Tibial nerve (tissue), 4 donors: ENCODE measurements at places on chromosomes 1 and 21. TPM values are rescaled to one million over a fixed set of nuclear protein-coding genes. Genes with fewer than 3 reads are reported as not detected.

The HUNK gene
- total RNA-seq: 0.20 TPM

The PSEN2 gene
- total RNA-seq: 30.8 TPM

The PADI2 gene
- 12.2 TPM for total RNA-seq

The TMCO2 gene
- not detected for total RNA-seq

The S100A7A gene
- total RNA-seq: not detected

The TIE1 gene
- total RNA-seq: 63.6 TPM

The VPS13D gene
- 99.2 TPM for total RNA-seq

The ASTN1 gene
- not detected for total RNA-seq

DNA sequence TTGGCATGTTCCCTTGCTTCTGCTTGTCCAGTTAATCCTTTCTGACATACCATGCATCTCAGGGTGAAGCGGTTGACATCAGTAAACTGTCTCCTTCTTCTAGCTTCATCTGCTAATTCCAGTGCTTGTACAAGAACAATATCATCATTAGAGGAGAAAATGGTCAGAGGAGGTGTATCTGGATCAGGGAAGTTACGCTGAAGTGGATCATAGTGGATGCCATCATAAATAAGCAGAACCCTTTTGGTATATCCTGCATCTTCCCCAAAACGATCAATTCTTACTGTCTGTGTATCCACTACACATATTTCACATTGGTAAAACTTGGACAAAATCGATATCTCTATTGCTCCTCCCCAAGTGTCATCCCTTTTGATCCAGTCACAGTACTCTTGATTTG is 2.0 kb downstream of the YOD1 start:
- H3K4me1 ChIP-seq: peaks cover 26% of the 10 kb centered on the region
- no peak overlapping the region for H3K4me3 ChIP-seq
- no peak for DNase-seq
- no peaks in the 10 kb centered on the region for H3K27me3 ChIP-seq
- peak overlapping the region; percentile 92 for H3K27ac ChIP-seq

DNA sequence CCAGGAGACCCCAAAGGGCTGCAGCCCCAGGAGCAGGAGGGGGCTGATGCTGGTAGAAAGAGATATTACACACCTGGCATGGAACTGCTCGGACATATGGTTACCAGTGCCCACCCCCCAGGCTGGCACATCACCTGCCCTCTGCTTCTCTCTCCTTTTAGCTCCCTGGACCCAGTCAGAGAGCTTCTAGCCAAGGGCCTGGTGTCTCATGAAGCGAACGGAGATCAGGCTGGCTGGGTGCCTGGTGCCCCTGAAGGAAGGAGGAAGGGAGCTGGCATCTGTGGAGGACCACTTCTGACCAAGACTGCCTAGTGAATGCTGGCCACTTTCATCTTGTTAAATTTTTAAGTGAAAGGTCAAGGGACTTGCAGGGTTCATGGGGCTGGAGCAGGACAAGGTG is 53.1 kb downstream of the FOXO6 start:
- H3K27me3 ChIP-seq: peaks cover 6% of the 10 kb centered on the region
- H3K4me1 ChIP-seq: no peaks in the 10 kb centered on the region
- no peak for DNase-seq
- no peaks in the 10 kb centered on the region for H3K36me3 ChIP-seq

- DNase-seq: no peak
- H3K36me3 ChIP-seq: no peaks in the 10 kb centered on the region
- no peak overlapping the region for H3K27ac ChIP-seq
- H3K4me3 ChIP-seq: no peak overlapping the region
- no peaks in the 10 kb centered on the region for H3K27me3 ChIP-seq
Observed at GRCh38 chr21:35504277-35504676, 455.2 kb upstream of the RUNX1 start.

- no peaks in the 10 kb centered on the region for H3K4me1 ChIP-seq
- no peaks in the 10 kb centered on the region for H3K36me3 ChIP-seq
- H3K4me3 ChIP-seq: no peak overlapping the region
- no peak overlapping the region for H3K27ac ChIP-seq
Observed at GRCh38 chr1:185232874-185233273, 75.9 kb downstream of the SWT1 start.

- DNase-seq: no peak
- H3K27ac ChIP-seq: no peak overlapping the region
- H3K4me3 ChIP-seq: no peak overlapping the region
- H3K36me3 ChIP-seq: no peaks in the 10 kb centered on the region
Observed at GRCh38 chr1:25933479-25934365, 27.5 kb upstream of the STMN1 start.

- peaks cover 17% of the 10 kb centered on the region for H3K36me3 ChIP-seq
- H3K27ac ChIP-seq: no peak overlapping the region
- no peak for DNase-seq
- H3K4me3 ChIP-seq: no peak overlapping the region
- H3K27me3 ChIP-seq: no peaks in the 10 kb centered on the region
Observed at GRCh38 chr1:88736633-88737248, 52.7 kb downstream of the PKN2 start.

- no peaks in the 10 kb centered on the region for H3K27me3 ChIP-seq
- DNase-seq: peak; percentile 74
- no peak overlapping the region for H3K27ac ChIP-seq
- no peak overlapping the region for H3K4me3 ChIP-seq
- H3K36me3 ChIP-seq: no peaks in the 10 kb centered on the region
- no peaks in the 10 kb centered on the region for H3K4me1 ChIP-seq
Observed at GRCh38 chr1:62175568-62176179, 19.0 kb upstream of the L1TD1 start.

DNA sequence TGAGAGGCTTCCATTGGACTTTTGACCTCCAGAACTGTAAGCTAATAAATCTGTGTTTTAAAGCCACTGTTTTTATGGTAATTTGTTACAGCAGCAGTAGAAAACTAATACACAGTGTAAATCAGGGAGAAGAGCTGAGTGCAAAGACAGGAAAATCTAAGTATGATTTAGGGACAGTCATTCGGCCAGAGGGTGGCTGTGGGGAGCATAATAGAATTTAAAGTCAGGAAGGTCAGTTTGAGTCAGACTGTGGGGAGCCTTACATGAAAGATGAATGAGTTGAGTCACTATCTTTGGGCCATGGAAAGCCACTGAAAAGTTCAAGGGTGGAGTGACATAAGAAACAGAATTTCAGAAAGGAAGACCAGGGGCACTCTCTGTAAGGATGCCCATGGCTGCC is 52.4 kb upstream of the SSX2IP start:
- DNase-seq: no peak
- H3K36me3 ChIP-seq: no peaks in the 10 kb centered on the region
- no peaks in the 10 kb centered on the region for H3K27me3 ChIP-seq
- H3K4me3 ChIP-seq: no peak overlapping the region
- no peaks in the 10 kb centered on the region for H3K4me1 ChIP-seq
- no peak overlapping the region for H3K27ac ChIP-seq

DNA sequence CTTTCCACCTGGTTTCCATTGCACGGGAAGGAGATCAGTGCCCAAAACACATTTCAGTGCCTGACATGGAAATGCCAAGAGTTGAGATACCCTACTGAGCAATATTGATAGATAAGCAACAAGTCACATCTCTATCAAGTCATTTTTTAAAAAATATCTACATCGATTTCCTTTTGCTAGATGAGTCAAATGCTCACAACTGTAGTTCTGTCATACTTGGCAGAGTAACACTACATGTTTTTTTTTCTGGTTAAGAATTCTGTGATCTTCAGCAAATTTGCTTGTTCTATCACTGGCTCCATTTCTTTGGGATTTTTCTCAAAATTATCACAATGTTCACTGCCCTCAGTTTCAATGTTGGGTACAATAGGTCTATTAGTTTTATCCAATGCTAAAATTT is 145.4 kb downstream of the ZC3H11B start:
- H3K36me3 ChIP-seq: no peaks in the 10 kb centered on the region
- no peaks in the 10 kb centered on the region for H3K27me3 ChIP-seq
- H3K27ac ChIP-seq: no peak overlapping the region
- no peaks in the 10 kb centered on the region for H3K4me1 ChIP-seq
- no peak for DNase-seq

GRCh38 chr21:46098303-46099141 is 610 bp downstream of the COL6A2 start:
- peak overlapping the region; percentile 93 for H3K27ac ChIP-seq
- no peaks in the 10 kb centered on the region for H3K36me3 ChIP-seq
- H3K4me1 ChIP-seq: no peaks in the 10 kb centered on the region

GRCh38 chr1:18414321-18414720 is 66.4 kb upstream of the KLHDC7A start:
- no peaks in the 10 kb centered on the region for H3K27me3 ChIP-seq
- no peak overlapping the region for H3K4me3 ChIP-seq
- no peak overlapping the region for H3K27ac ChIP-seq

- no peak overlapping the region for H3K27ac ChIP-seq
- DNase-seq: no peak
- no peaks in the 10 kb centered on the region for H3K4me1 ChIP-seq
- H3K36me3 ChIP-seq: no peaks in the 10 kb centered on the region
- H3K27me3 ChIP-seq: no peaks in the 10 kb centered on the region
Observed at GRCh38 chr1:198246337-198246736, 89.5 kb downstream of the NEK7 start.

DNA sequence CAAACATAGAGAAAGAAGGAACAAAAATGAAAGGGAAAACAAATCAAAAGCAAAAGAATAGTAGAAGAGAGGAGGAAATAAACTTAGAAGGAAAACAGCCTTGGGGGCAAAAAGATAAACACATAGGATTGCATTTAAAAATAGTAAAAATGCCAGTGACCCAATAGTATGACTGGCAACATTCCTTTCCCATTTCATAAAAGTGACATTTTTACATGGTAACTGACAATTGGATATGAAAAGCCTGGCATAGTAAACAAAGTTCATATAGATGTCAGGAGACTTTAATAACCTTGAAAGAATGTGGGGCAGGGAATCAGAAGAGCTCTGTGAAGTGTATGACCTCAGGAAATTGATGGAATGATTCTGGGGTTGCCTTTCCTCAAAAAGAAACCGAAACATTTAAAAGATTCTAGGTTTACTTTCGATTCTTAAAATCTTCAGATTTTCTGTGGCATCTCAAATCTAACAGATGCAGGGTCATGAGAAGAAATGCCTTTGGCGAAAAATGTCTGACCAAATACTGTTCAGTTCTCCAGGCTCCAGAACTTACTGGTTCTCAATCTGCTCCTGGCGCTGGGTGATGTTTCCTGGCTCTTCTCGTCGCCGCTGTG is 33.7 kb downstream of the SPTA1 start:
- H3K27me3 ChIP-seq: no peaks in the 10 kb centered on the region
- no peak overlapping the region for H3K27ac ChIP-seq
- DNase-seq: no peak

- H3K4me3 ChIP-seq: no peak overlapping the region
- no peaks in the 10 kb centered on the region for H3K36me3 ChIP-seq
- H3K27ac ChIP-seq: no peak overlapping the region
- no peaks in the 10 kb centered on the region for H3K27me3 ChIP-seq
- no peak for DNase-seq
Observed at GRCh38 chr1:42311138-42311537, 23.9 kb downstream of the FOXJ3 start.

- H3K27me3 ChIP-seq: no peaks in the 10 kb centered on the region
- H3K27ac ChIP-seq: peak overlapping the region; percentile 24
Observed at GRCh38 chr1:160131803-160132565, 16.4 kb downstream of the ATP1A2 start.

DNA sequence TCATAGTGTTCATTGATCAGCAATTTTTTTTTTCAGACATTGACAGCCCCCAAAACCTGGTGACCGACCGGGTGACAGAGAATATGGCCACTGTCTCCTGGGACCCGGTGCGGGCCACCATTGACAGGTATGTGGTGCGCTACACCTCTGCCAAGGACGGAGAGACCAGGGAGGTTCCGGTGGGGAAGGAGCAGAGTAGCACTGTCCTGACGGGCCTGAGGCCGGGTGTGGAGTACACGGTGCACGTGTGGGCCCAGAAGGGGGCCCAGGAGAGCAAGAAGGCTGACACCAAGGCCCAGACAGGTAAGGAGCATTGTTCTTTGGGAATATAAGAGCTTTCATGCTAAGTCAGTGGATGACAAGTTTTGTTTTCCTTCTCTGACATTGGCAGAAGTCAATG is 49.3 kb downstream of the TNN start:
- no peaks in the 10 kb centered on the region for H3K36me3 ChIP-seq
- H3K27ac ChIP-seq: no peak overlapping the region
- no peaks in the 10 kb centered on the region for H3K27me3 ChIP-seq
- no peaks in the 10 kb centered on the region for H3K4me1 ChIP-seq
- no peak for DNase-seq
- H3K4me3 ChIP-seq: no peak overlapping the region

GRCh38 chr1:43931711-43932660 is 1.6 kb upstream of the ARTN start:
- no peaks in the 10 kb centered on the region for H3K4me1 ChIP-seq
- H3K27me3 ChIP-seq: no peaks in the 10 kb centered on the region
- H3K27ac ChIP-seq: no peak overlapping the region
- H3K36me3 ChIP-seq: no peaks in the 10 kb centered on the region

GRCh38 chr1:111909030-111909429 is 80.4 kb downstream of the KCND3 start:
- no peaks in the 10 kb centered on the region for H3K4me1 ChIP-seq
- H3K27me3 ChIP-seq: no peaks in the 10 kb centered on the region
- H3K36me3 ChIP-seq: no peaks in the 10 kb centered on the region
- DNase-seq: no peak
- no peak overlapping the region for H3K27ac ChIP-seq
- no peak overlapping the region for H3K4me3 ChIP-seq

DNA sequence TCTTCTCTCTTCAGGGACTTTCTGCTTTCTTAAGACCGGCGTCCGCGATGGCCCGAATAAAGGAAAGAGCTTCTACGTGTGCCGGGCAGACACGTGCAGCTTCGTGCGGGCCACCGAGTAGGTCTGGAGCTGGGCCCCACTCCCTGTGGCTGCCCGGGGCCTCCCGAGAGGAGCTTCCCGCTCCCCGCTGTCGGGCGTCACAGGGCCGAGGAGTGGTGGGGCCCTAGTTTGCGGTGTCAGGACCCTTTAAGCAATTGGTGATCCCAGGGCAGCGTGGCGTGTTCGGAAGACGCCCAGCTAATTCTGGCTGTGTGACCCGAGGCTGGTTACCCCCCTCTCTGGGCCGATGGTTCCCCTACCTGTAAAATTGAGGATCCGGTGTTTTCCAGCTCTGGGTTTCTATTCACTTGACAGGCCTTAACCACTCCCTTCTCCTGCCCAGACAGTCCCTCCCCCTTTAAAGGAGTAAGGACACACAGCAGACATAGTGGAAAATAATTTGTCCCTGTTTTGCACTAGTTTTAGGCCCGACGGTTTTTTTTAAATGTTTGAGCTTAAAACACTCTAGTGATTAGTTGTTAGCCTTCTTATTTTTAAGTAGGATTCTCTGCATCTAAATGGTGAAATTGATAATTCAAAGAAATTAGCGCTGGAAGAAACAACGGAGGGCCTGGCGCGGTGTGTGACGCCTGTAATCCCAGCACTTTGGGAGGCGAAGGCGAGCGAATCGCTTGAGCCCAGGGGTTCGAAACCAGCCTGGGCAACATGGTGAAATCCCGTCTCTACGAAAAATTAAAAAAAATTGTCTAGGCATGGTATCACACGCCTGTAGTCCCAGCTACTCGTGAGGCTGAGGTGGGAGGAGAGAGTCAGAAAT is 553 bp downstream of the TTF2 start:
- no peak for DNase-seq
- H3K36me3 ChIP-seq: peaks cover 5% of the 10 kb centered on the region
- peaks cover 15% of the 10 kb centered on the region for H3K4me1 ChIP-seq
- H3K27ac ChIP-seq: peak overlapping the region; percentile 21
- peak overlapping the region; percentile 79 for H3K4me3 ChIP-seq
